Right renal pelvis (tissue), 4 donors: ENCODE measurements at places on chromosomes 13 and 19.

DNA sequence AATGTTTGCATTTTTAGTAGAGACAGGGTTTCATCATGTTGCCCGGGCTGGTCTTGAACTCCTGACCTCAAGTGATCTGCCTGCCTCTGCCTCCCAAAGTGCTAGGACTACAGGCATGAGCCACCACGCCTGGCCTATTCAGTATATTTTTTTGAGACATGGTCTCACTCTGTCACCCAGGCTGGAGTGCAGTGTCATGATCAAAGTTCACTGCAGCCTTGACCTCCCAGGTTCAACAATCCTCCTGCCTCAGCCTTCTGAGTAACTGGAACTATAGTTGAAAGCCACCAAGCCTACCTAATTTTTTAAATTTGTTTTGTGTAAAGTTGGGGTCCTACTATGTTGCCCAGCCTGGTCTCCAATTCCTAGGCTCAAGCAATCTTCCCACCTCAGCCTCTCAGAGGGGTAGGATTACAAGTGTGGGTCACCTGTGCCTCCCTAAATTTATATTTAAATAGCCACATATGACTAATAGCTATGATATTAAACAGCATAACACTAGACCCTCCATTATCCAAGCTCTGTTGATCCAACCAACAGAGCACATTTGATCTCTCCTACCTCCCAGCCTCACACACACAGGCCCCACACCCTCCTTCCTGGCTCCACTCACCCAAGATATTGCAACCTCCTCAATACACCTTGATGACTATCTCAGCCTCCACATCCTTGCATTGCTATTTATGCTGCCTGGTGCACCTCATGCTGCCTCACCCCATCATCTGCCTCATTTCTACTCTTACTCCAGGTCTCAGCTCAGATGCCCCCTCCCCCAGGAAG, 2.1 kb upstream of the CEACAM19 start:
- DNase-seq, result no peak

DNA sequence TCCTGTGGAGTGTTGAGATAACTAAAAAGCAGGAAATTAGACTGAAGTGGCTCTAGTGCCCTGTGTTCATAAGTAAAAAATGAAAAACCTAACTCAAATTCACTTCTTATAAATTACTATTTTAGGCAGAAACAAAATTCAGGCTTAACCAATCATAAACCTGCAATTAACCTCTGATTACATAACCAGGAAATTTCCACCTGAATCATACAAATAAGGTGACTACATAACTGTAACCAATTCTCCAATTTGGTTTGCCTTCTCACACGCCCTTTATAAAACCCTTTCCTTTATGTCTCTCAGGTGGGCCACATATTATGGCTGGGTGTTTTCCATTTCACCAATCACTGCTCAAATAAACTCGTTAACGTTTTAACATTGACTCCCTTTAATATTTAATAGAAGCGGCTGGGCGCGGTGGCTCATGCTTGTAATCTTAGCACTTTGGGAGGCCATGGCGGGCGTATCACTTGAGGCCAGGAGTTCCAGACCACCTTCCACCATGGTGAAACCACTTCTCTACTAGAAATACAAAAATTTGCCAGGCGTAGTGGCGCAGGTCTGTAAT, 22.9 kb upstream of the ZNF724 start:
- DNase-seq, result peak; percentile 4

- DNase-seq, result no peak
Measured at GRCh38 chr19:5073153-5073844, 104.4 kb downstream of the KDM4B start.

DNA sequence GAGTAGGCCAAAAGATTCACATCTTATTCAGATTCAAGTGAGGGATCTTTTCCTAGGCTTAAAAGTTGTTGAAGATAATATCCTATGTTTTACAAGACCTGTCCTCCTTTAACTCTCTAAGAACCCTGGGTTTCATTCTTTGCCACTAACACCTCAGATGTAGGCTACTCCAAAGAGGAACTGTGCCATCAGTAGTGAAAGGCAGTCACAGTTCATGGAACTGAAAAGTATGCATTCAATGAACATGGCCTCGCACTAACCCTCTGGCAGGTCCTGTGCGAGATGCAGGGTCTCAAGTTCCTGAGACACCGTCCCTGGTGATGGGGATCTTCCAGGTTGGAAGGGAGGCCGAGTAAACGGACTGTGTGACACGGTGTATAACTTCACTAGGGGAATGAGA, 4.3 kb downstream of the LGALS14 start:
- DNase-seq, result no peak

GRCh38 chr13:46041419-46041839, 11.1 kb downstream of the ZC3H13 start:
- DNase-seq, result no peak

DNA sequence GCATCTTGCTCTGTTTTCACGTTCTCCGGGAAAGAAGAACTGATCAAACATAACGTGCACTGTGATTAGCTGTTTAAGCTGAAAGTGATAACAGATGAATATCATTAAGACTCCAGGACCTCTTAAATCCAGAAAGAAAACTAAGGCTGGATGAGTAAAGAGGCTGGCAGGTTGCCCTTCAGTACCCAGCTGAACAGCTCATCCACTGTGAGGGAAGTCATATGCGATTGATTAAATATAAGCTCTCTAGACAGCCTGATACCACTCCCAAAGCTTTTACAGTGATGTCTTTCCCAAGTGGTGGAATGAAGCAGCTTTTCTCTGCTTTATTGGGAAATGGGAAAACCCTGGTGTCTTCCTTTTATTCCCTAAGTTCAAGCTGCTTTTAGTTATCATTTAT, 116.9 kb downstream of the EFNB2 start:
- DNase-seq, result no peak

- DNase-seq, result no peak
Measured at GRCh38 chr13:49616676-49617065, 11.6 kb upstream of the ARL11 start.

DNA sequence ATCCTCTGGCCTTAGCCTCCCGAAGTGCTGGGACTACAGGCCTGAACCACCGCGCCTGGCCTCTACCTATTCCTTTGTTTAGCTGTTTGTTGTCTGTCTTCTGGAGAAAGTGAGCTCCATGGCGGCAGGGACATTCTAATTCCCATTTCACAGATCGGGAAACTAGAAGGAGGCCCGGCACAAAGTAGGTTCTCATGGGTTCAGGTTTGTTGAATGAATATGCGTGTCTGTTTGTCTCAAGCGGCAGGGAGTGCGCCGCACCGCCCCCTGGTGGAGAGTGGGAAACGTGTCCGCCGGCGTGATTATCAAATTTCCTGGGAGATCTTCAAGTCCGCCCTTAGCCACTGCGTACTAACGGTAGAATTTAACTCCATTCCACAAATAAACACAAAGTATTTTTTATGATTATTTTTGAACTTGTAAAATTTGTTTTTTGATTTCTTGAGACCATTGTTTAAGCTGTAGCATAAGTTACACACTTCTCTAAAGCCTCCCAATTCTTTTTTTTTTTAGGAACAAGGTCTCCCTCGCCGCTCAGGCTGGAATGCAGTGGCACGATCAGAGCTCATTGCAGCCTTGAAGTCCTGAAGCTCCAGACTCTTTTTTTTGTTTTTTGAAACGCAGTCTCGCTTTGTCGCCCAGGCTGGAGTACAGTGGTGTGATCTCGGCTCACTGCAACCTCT, 8.9 kb upstream of the CCDC9 start:
- no peak for DNase-seq

GRCh38 chr19:17948931-17949930, 16.4 kb downstream of the CCDC124 start:
- DNase-seq, result no peak

DNA sequence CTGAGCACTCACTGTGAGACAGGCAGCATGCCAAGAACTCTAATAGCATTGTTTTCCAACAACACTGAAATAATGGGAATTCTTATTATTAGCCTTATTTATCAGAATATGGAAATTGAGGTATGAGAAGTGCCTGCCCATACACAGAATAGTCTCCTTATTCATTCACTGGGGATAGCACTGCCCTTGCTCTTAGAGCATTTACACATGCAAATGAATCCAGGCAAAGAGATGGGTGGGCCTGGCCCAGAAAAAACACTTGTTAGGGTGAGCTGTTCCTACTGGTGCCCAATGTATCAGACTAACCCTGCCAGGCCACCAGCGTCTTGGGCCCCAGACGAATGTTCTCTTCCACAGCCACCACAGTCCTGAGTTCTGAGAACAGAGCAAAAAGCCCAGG, 112.9 kb downstream of the TUBA3C start:
- DNase-seq, result no peak

DNA sequence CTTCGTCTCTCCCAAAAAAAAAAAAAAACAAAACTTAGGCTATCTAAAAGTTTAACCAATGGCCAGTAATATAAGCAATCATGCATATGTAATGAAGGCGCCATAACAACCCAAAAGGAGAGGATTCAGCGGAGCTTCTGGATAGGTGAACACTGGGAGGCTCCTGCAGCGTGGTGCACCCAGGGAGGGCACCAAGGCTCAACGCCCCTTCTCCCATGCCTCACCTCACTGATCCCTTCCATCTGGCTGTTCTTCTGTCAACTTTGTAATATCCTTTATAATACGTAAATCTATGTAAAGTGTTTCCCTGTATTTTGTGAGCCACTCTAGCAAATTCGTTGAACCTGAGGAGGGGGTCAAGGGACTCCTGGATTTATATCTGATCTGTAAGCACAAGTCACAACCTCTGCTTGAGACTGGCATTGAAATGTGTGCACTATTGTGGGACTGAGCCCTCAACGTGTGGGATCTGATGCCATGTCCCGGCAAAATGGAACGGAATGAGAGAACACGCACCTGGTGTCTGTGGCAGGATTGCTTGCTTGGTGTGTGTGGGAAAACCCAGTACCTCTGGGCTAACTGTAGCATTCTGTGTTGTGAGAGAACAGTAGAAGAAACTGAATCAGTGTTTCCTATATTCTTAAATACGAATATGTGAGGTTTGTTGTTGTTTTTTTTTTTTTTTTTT, 521 bp upstream of the ZNF665 start:
- no peak for DNase-seq

- no peak for DNase-seq
Measured at GRCh38 chr19:49573009-49573408, 7.3 kb downstream of the NOSIP start.

- no peak for DNase-seq
Measured at GRCh38 chr19:18254546-18255503, 19.4 kb downstream of the IQCN start.

DNA sequence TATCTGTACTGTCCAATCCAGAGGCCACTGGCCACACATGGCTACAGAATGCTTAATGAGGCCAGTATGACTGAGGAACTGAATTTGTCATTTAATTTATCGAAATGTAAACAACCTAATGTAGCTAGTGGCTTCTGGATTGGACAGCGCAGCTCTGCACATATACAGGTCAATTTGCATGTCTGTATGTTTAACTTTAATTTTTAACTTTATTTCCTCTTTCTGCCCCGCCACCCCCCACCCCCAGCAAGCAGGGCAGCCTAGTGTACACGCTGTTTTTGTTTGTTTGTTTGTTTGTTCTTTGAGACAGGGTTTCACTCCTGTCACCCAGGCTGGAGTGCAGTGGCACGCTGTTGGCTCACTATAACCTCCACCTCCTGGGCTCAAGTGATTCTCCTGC, 15.5 kb downstream of the ZSWIM9 start:
- DNase-seq, result no peak

DNA sequence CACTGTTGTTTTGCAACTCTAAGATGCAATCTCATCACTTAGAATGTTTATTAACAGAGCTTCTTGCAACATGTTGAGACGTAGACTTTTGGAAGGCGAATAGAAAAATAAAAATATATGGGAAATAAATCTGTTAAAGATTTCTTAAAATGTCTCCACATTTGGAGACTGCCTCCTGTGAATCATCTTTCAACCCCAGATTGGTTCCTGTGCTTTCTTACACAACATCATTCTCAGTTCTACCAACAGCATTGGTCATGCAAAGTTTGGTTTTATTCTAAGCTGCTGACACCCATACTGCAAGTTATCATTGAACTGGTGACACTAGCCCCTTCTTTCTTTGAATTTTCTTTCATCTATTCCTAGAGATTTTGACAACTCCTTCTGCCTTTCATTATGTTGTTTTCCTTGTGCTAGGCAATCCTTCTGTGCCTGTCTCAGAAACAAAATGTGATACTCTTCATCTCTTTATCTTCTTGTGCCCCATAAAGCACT, 1.6 kb upstream of the IGFL3 start:
- DNase-seq, result no peak
